GM23248 (cell line): ENCODE measurements at places on chromosomes 1 and 21.

GRCh38 chr21:38181096-38181495 lies 75.7 kb upstream of the KCNJ15 start:
- peak; percentile 63 for DNase-seq

DNA sequence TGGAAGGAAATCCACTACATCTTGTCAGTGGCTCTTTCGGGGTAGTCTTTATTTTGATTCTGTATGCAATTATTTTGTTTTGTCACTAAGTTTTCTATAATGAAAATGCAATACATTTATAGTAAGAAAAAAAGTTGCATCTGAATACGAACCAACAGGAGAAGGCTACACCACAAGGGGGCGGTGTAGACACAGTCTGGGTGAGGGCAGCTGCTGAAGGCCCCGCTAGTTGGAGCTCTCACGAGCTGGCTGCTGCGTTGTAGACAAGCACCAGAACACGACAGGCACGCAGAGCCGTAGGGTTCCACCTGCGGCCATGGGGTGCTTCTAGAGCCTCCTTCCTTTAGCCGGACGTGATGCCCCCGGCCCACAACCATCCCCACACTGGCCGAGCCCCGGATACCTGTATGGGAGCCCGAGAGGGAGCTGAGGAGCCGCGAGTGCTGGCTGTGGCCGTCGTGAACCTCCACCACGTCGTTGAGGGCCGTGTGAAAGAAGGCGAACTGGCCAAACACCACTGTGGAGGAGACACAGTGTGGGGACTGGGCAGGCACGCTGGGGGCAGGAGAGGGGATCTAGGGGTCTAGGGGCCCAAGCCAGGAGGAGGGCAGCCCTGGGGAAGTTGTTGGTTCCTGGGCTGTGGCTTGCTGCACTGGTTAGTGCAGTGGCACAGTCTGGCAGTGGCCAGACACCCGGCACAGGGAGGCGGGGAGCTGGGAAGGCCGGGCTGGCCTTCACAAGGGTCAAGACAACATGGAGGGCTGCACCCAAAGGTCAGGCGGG lies 160.8 kb downstream of the ZSCAN20 start:
- peak; percentile 92 for DNase-seq

- peak; percentile 57 for DNase-seq
Observed at GRCh38 chr1:29380532-29380931, 144.2 kb downstream of the PTPRU start.

DNA sequence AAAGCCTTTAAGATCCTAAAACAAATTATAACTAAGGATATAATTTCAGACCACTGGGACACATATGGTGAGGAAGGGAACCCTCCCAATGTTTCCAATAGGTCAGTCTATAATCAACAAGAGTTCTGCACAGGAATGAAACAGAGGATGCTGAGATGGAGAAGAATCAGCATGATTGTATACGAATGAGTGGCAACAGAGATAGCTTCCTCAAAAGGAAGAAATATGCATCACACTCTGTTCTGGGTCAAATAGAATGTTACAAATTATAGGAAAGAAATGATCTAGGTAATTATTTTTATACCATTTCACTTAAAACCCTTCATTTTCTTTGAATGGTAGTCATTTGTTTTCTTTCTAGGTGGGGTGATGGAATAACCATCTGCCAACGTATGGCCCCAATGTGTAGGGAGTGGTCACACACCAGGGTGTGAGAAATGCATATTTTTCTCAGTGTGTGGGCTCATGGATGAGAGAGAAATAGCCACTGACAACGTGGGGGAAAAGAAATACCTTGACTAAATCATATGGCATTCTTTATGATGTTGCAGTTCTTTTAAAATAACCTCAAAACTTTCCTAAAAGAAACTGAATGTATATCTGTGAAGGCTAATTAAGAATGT lies 104.6 kb upstream of the IVNS1ABP start:
- DNase-seq = peak; percentile 25

- no peak for DNase-seq
Observed at GRCh38 chr1:43345120-43345519, 7.5 kb downstream of the MPL start.

DNA sequence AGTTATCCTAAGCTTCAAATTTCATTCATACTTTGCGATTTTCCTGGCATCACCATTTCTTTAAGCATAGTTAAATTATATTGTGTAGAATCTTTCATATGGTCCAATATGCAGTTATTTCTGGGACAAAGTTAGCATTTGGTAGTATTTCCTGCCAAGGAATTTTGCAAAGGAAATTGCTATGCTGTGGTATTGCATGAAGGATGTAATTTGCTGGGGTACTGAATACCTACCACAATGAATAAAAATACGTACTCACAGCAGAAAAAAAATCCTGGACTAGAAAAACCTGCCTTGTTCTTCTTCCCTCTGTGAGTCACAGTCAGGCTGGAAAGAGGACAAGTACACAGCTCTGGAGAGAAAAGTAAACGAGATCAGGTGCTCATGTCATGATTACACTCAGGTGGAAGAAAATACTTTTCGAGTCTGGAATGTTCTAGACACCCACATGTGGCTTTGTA lies 241.2 kb downstream of the PTBP2 start:
- peak; percentile 50 for DNase-seq
